Frontal cortex (tissue), 4 donors: ENCODE measurements at places on chromosomes 13 and 19.

DNA sequence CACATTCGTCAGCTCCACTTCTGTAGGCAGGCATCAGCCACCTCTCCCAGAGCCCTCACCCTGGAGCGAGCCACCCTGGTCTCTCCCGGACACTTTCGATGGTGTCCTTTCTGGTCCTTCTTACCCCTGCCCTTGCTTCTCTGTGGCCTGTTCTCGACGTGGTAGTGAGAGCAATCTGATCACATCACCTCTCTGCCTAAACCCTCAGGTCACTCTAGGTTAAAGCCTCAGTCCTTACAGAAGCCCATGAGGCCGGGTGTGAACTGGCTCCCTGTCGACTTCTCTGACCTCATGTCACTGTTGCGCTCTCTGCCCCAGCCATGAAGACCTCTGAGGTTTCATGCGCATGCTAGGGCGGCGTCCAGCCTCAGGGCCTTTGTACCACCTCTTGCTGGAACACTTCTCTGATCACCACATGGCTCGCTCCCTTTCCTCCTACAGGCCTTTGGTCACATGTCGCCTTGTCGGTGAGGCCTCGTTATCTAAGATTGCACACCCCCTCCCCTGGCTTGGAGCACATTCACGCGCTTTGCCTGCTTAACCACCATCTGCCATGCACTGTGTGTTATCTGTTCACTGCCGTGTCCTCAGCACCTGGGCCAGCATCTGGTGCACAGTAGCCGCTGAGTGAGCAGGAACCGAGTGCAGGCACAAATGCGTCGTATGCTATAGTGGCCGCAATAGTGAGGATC lies 101.5 kb downstream of the DPF1 start:
- no peak for DNase-seq

- DNase-seq, result no peak
Observed at GRCh38 chr13:76307142-76307541, 579.1 kb downstream of the KCTD12 start.

DNA sequence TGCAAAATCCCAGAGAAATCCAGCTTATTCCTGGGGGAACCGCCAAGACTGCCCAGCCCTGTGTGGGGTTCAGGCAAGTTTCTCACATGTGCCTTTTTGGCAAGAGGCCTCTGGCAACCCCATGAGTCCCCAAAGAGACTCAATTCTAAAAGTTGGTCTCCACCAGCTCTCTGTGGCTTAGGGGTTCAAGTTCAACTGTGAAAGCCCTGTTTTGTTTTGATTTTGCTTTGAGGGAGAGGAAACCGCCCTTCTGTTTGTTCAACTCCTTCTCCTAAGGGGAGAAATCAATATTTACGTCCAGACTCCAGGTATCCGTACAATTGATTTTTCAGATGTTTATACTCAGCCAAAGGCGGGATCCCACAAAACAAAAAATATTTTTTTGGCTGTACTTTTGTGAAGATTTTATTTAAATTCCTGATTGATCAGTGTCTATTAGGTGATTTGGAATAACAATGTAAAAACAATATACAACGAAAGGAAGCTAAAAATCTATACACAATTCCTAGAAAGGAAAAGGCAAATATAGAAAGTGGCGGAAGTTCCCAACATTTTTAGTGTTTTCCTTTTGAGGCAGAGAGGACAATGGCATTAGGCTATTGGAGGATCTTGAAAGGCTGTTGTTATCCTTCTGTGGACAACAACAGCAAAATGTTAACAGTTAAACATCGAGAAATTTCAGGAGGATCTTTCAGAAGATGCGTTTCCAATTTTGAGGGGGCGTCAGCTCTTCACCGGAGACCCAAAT lies 583 bp upstream of the LDLR start:
- DNase-seq, result no peak

DNA sequence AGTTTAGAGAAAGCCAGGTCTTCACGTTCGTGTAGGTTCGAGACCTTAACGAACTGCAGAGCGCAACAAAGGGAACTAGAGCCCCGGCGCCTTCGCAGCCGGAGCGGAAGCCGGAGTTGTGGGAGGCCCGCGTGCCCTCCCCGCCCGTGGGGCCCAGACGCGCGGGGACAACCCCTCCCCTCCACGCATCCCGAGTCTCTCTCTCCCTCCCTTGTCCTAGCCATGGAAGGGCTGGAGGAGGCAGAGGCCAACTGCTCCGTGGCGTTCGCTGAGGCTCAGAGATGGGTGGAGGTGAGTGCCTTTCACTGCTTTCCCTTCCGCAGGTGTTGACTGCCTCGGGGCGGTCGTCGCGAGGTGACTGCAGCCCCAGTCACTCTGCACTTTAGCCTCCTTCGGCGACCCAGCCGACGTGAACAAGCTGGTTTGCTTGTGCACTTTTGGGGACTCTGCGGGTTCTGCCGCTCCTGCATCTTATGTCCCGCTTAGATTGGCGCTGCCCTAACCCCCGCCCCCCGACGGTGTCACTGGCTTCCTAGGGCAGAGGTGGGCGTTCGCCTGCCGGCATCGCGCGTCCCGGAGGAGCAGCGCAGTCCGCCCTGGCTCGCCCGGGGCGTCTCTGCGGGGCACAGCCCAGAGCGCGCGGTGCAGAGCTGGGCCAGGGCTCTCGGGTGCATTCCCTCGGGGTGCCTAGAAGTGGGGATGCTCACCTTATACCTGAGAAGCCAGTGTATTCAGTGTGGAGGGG lies 478 bp downstream of the LMO7 start:
- peak; percentile 8 for DNase-seq

- DNase-seq, result no peak
Observed at GRCh38 chr19:37899453-37899852, 6.9 kb downstream of the WDR87 start.

DNA sequence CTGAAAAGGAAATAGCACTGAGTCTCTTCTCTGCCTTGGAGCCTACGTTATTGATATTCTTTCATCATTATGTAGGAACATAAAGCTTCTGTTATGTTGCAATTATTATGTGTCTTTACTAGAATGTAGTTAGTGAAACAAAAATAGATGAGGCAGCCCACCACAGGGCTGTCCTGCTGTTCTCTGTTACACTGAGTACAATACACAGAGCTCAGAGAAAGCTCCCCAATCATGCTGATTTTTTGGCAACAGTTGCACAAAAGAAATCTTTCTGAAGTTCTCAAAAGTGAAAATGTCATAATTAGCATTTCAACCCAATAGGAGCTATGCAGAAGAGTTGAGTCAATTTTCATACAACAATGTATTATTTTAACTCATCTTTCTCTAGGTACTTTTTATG lies 119.5 kb downstream of the EFNB2 start:
- DNase-seq, result no peak

GRCh38 chr19:35551091-35551810 lies 5.8 kb downstream of the TMEM147 start:
- DNase-seq, result no peak

- DNase-seq, result peak; percentile 71
Observed at GRCh38 chr19:17847538-17848366, at the start of gene JAK3. TSS of gene JAK3 (minus strand) at chr19:17847982. CDS start at chr19:17844417, 3,565 bp downstream.

DNA sequence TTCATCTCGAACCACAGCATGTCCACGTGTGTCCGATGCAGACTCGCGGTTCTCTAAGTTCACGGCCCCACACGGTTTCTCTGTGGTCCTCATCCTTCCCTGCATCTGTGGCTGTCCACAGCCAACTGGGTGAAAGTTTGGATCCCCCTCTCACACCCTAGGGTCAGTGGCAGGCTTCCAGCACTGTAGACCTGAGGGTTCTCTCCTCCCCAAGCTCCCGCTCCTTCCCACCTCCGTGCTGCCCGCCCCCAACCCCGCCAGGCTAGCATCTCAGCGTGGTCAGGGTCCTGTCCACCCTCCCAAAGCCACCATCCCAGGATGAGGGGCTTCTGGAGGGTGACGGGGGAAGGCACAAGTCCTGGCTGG lies 3.0 kb downstream of the ANGPTL4 start:
- DNase-seq, result peak; percentile 28

DNA sequence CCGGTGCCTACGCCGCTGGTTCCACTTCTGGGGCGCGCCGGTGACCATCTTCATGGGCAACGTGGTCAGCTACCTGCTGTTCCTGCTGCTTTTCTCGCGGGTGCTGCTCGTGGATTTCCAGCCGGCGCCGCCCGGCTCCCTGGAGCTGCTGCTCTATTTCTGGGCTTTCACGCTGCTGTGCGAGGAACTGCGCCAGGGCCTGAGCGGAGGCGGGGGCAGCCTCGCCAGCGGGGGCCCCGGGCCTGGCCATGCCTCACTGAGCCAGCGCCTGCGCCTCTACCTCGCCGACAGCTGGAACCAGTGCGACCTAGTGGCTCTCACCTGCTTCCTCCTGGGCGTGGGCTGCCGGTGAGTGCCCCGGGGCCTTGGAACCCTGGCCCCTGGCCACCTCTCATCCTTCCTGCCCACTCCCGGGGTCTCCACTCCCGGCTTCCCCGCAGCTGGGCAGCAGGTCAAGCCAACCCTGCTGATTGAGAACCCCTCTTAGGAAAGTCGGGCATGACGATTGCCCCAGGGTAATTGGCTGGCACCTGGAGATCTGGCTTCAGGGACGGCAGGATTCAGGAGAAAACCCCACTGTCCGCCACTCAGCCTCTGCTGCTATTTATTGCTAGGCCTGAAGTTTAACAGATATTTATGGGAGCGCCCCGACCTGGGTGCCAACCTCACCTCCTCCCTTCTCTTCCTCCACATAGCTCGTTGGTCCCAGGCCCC lies 39.1 kb downstream of the TRPM4 start:
- peak; percentile 49 for DNase-seq

GRCh38 chr13:99653526-99653925 lies 152.3 kb downstream of the TM9SF2 start:
- no peak for DNase-seq

DNA sequence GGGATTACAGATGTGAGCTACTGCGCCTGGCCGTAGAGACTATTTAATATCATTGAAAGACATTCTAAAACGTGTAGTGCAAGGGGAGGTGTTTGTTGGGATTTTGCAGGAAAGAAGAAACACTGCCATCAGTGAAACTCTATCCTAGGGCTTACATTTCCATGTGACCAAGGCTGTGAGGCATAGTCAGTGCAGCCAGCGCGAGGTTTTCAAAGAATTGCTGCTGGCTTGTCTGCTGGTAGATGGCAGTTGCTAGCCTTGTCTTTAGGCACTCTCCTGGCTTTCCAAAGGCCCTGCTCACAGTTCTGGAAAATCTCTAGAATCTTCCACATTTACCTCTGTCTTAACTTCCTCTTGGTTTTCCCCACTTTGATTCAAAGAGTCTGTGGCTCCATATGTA lies 77.5 kb downstream of the GPC6 start:
- no peak for DNase-seq

DNA sequence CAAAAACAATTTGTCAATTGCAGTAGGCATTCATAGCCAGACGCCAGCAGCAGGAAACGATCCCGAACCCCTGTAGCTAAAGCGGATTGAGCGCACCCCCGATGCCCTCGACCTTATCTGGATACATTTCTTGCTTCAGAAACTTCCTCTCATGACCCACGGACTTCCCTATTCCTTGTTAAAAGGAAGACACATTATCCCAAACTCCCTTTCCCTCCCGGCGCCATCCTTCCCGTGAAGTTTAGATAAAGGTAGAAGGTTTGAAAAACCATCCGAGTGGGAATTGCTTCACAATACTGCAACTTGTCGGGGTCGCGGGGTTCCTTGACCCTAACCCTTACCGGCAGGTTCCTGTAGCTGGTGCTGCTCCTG lies 977 bp downstream of the PCDH20 start:
- no peak for DNase-seq

- DNase-seq, result no peak
Observed at GRCh38 chr19:4089400-4089908, 22.8 kb upstream of the ZBTB7A start.

DNA sequence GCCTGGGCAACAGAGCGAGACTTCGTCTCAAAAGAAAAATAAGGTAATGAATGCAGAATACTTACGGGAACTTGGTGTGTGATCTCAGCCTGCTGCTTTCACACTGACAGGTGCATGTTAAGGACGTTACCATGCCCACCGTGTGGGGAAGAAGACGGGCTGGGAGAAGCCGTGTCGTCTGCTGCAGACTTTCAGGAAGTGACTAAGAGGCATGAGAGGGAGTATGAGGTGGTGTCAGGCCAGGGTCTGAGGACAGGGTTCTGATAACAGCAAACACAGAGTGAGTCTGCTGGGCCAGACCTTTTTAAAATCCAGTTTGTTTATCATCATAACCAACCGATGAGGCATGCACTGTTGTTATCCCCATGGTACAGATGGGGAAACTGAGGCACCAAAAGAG lies 13.6 kb upstream of the GALP start:
- DNase-seq, result no peak

DNA sequence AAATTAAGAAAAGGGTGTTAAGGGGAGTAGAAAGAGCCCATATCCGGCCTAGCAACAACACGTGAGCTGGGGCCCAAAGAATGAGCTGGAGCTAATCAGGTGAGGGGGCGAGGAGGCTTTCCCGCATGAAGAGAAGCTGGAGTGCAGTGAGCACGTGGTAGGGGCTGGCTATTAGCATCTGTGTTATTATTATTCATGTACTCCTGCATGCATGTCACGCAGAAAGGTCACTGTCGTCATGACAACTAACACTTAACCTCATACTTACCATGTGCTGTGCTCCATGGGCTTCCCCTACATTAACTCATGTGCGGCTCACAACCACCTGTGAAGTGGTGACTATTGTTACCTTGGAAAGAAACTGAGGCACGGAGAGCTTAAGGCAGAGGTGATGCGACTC lies 227.6 kb upstream of the UBL3 start:
- no peak for DNase-seq

GRCh38 chr13:101536079-101536478 lies 83.6 kb downstream of the ITGBL1 start:
- no peak for DNase-seq

DNA sequence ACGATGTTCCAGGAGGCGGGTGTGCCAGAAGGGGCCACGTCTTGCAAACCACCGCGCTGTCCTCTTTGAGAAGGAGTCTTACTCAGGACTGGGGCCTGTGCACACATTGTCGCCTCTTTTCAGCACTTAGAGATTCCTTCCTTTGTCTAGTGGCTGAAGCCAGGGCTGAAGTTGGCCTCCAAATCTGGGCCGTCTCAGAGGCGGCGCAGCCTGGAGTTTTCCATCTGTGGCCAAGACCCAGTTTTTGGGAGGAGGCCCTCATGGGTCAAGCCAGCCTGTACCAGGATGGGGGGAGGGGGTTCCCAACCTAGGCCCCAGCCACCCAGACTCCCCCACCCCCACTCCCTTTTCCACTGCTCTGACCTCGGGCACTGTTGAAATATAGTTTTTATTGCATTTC lies 11.8 kb downstream of the ANO8 start:
- DNase-seq, result no peak

GRCh38 chr19:37691881-37692504 lies 27.6 kb downstream of the ZNF607 start:
- DNase-seq, result peak; percentile 67

DNA sequence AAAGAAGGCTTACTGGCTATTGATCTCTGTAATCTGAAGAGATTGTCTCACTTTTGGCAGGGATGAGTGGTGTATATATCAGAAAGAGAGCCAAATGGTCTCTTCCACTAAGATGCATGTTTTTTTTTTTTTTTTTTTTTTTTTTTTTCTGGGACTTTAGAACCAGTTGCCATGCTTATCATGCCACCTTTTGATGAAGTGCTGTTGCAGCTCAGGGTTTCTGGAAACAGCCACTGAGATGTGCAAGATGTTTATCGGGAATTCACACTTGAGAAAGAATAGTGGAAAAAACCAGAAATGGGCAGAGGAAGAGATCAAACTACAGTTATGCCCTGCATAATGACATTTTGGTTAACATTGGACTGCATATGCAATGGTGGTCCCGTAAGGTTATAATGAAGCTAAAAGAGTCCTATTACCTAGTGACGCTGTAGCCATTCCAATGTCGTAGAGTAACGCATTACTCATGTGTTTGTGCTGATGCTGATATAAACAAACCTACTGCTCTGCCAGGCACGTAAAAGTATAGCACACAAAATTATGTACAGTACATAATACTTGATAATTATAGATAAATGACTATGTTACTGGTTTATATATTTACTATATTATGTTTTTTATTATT lies 121.0 kb downstream of the KLF5 start:
- DNase-seq, result no peak
